Cardiac fibroblast (primary cell): ENCODE measurements at places on chromosomes 13 and 19.
A peak's percentile ranks its signal among the peaks of the same experiment; 100 is the strongest.

GRCh38 chr19:40273469-40274360 lies 11.4 kb downstream of the AKT2 start:
- no peak for DNase-seq

DNA sequence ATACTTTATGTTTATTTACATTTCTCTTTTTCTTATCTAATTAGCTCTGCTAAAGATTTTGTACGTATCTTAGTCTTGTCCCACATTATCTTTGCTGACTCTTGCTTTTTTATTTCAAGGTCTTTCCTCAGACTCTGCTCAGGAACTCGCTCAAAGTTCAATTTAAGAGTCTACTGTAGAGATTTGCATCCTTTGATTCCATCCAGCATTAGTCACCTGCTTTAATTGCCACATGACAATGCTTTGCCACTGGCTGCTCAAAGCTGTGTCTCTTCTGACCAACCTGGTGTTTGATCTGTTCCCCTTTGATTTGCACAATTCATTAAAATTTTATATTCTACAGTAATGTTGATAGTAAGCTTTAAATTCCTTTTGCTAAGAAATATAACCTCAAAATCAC lies 157.9 kb upstream of the FREM2 start:
- DNase-seq = no peak

DNA sequence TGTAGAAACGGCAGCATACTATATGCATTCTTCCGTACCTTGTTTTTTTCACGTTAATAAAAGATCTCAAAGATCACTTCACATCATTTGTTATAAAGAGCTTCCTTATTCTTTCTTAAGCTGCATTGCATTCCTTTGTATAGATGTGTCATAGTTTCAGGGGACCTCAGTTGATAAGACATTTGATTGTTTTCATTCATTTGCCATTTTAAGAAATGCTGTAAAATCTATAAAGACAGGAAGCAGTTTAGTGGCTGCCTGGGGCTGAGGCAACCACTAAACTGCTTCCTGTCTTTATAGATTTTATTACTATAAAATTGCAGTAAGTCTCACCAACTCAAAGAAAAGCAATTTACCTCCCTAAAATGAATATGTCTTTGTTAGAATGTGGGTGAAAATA lies 59.4 kb downstream of the ZDHHC20 start:
- peak; percentile 18 for DNase-seq

DNA sequence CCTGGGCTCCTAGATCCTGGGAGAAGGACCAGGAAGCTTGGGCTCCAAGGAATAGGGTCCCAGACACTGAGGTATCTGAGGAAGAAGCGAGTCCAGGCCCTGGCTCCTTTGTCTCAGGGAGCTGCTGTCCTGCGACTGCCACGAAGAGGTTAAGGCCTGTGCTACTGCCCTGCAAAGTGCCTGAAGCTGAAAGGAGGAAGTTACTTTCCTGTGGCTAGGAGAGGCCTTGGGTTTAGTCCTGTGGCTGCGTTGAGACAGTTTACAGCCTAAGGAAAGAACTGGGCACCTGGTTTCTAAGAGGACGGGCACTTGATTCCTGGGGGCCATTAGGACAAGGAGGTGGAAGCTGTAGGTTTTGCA lies 2.8 kb downstream of the MYADM start:
- no peak for DNase-seq

GRCh38 chr13:63595811-63596210 lies 2180.2 kb upstream of the PCDH20 start:
- no peak for DNase-seq

- peak; percentile 38 for DNase-seq
These were observed 41.0 kb downstream of the KL start for GRCh38 chr13:33057019-33057780.

DNA sequence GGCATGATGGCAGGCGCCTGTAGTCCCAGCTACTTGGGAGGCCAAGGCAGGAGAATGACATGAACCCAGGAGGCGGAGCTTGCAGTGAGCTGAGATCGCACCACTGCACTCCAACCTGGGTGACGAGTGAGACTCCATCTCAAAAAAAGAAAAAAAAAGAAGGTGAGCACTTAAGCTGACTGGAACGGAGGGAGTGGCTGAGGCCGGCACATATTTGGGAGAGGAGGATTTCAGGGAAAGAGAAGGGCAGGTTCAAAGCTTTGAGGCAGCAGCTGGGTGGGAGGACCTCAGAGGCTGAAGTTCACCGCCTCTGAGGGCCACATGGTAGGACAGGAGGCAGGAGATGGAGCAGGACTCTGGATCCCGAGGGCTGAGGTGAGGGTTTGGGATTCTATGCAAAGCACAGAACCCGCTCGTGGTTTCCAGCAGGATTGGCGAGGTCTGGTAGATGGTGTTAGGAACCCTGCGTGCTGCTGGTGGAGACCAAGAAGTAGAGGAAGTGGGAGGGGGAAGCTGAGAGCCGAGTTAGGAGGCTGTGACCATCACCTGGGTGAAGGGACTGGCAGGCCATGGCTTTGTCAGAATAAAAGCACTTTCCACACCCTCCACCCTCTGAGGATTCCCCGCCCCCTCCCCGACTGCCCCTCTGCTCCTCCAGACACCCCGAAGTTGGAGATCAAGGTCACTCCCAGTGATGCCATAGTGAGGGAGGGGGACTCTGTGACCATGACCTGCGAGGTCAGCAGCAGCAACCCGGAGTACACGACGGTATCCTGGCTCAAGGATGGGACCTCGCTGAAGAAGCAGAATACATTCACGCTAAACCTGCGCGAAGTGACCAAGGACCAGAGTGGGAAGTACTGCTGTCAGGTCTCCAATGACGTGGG lies 8.4 kb downstream of the CD22 start:
- DNase-seq = no peak

- DNase-seq = peak; percentile 99
These were observed at the start of gene CACTIN for GRCh38 chr19:3626473-3627350. Gene CACTIN, minus strand, starts transcription at chr19:3626790. Its CDS starts 28 bp downstream, at chr19:3626762.

- no peak for DNase-seq
These were observed 1.1 kb downstream of the BSG start for GRCh38 chr19:573519-573825.

DNA sequence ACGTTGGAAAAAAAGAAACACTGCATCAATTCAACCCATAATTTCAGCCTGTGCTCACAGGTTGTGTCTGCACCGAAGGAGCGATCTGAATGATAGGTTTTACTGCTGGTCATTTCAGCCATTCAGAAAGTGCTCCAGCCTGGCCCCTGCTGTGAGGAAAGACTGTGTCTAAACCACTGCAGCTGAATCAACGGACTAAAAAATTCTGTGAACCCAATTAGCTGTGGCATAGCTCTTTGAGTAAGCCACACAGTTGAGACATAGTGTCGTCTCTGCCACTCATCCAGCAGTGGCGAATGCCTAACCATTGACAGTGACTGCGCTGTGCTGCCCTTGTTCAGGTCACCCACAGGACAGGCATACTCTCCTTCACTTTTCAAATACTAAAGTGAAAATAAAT lies 179.8 kb downstream of the COG6 start:
- DNase-seq = no peak

DNA sequence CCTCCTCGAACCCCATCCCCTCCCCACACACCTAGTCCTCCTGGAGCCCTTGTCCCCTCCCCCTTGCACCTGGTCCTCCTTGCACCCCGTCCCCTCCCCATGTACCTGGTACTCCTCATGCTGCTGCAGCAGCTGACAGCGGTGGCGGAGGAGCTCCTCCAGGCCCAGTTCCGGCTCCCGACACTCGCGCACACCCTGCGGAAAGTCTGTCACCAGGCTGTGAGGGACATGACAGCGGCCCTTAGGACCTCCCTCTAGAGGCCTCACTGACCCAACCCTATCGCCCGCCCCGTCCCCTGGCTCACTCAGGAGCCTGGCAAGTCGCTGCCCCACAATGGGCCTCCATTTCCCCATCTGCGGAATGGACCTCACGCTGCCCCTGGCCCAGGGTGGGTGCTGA lies 6.4 kb upstream of the PPP6R1 start:
- no peak for DNase-seq

DNA sequence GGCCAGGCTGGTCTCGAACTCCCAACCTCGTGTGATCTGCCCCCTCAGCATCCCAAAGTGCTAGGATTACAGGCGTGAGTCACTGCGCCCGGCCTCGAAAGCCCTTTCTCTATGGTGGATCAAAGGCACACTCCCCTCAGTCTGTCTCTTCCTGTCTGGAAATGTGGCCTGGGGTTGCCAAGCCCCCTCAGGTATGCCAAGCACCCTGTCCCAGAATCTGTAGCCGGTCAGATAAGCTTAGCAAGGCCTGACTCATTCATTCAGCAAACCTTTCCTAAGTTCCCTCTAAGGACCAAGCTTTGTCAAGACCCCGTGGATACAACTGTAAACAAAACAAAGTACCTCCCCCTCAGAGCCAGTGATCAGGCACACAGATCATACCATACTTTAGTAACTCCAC lies 14.1 kb downstream of the NUCB1 start:
- no peak for DNase-seq

DNA sequence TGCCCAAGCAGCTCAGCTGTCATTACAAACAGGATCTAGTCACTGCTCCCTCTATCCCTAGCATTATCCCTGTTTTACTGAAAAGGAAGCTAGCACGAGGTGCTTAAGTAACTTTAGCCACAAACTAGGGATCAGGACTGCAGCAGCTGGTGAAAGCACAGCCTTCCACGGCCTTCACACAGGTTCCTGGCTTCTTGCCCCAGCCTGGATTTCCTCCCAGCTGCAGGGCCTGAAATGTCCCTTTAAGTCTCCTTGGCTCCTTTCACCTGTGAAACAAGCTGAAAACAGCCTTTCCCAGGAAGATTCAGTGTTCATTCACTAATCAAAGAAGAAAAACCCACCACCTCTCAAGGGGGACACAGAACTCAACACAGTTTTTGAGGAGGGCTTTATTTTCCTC lies 754.5 kb downstream of the DIAPH3 start:
- DNase-seq = peak; percentile 32

DNA sequence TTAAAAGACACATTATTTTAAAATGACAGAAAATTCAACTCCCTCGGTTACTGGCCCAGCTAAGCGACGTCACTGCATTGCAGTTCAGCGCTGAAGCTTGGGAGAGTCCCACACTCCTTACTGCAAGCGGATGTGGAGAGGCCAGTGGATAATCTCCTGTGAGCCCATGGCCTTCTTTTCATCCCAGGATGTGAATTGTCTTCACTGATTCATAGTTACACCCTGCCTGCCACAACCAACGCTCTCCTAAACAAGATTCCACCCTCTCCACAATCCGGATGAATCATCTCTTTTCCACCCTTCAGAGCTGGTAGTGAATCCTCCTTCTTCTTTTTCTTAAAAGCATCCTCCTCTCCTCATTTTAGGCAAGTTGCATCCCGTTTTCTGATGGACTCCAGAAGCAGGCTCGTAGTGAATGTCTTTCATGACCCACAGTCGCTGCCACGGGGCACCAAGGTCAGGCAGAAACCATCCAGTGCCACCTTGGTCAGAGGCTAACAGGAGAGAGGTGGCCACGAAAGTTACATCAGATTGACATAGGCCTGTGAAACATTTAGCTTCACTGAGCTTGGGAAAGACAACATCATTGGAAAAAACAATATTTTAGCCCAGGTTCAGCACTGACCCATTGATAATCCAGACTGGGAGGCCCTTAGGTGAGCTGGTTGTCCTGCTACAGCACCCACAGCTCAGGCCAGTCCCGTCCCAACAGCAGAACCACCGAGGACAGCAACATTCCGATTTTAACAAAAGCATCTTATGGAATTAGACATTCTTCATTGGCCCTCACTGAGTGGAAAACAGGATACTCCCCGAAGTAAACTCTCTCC lies 2.0 kb downstream of the GJB2 start:
- DNase-seq = peak; percentile 72

DNA sequence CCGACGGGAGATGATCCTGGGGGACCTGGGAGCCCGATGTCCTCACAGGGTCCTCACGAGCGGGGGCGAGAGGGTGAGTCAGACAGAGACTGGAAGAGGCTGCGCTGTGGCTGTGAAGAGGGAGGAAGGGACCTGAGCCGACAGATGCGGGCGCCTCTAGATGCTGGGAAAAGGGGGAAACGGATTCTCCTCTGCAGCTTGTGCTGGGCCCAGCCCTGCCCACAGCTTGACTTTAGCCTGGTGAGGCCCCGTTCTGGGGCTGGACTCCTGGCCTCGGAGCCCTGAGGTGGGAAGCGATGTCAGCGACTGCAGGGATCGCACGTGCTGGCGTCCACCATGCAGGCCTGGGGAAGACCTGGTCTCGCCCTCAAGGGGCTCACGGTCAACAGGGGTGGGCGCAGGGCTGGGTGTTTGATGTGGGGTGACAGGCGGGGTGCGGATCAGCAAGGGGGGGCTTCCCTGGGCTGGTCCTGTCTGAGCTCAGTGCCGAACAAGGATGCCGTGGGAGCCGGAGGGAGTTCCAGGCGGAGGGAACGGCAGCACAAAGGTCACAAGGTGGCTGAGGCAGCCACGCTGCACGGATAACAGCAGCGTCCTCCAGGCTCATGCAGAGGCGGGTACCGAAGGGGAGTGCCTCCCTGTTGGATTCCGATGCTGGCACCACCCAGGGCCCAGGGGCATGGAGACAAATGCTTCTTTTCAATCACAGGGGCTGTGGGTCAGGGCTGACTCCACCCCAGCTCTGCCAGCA lies 31.8 kb downstream of the PIP5K1C start:
- peak; percentile 20 for DNase-seq

DNA sequence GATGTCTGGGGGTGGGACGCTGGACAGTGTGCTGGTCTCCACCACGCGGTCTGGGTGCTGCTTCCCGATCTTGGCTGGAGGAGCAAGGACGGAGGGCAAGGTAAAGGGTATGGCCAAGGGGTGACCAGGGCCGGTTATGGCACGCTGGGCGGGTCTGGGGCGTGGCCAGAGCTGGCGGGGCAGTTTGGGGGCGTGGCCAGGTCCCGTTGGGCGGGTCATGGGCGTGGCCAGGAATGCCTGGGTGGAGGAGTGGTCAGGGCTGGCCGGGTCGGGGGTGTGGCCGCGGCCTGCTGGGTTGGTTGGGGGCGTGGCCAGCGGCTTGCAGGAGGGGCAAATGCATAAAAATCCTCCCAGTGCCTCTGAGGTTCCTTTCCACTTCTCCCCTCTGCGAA lies 19.2 kb downstream of the GPX4 start:
- DNase-seq = peak; percentile 90

- DNase-seq = no peak
These were observed 48.7 kb downstream of the ESD start for GRCh38 chr13:46748300-46748699.

DNA sequence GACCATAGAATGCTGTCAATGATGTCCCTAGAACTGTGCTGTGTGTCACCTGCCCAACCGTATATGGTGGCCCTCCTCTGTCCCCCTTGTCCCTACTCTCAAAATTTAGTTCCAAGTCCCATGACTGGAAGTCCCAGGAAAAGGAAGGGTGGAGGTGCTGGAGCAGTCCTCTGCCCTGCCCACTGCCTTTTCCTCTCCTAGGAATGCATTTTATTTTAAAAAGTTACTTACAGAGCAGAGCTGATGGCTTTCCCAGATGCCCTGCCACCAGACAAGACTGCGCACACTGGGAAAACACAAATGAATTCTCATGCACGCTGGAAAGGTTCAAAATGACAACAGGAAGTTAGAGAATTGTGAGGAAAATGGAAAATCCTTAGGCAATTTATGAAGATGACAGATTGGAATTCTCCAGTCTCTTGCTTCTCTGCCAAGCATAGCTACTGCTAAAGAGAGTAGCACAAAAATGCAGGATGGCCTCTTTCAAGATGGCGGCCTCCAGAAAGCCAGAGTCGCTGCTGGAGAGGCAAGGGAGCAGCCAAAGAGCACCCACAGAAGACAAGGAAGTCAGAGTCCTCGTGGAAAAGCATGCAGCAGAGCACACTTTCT lies 117.1 kb upstream of the TSC22D1 start:
- DNase-seq = no peak
